ENCODE measurements at places on chromosomes 16 and 17.

DNA sequence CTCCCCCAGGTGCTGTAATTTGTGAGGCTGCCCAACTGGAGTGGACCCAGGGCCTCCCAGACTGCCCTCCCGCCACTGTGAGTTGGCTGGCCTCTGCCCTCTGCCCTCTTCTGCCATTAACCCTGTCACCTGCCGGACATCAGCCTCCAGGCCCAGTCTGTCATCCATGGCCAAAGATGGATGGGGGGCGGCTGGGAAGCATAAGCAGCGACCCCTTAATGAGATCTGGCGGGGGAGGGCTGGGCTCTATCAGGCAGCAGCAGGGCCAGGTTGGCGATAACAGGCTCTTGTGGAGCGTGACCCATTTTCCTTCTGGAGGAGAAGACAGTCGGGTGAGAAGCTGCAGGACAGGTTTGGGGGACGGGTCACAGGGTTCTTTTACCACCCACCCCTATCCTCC is 25.3 kb downstream of the CDK5RAP3 start:
- DNase-seq: no peak

DNA sequence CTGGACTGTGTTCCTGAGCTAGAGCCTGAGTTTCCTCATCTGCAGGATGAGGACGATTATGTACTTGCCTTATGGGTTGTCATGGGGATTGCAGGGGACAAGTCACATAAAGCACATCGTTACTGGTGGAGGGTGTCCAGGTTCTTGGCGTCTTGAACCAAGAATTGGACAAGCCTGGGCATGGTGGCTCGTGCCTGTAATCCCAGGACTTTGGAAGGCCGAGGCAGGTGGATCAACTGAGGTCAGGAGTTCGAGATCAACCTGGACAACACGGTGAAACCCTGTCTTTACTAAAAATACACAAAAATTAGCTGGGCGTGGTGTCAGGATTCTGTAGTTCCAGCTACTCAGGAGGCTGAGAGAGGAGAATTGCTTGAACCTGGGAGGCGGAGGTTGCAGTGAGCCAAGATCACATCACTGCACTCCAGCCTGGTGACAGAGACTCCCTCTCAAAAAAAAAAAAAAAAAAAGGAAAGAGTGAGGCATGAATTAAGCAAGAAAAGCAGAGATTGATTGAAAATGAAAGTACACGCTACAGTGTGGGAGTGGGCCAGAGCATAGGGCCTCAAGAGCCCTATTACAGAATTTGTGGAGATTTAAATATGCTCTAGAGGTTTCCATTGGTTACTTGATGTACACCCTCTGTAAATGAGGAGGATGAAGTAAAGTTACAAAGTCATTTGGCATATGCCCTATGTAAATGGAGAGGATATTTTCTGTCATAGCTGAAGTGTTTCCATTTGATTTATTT is 30.7 kb downstream of the ADGRG5 start:
- DNase-seq: no peak

GRCh38 chr17:8116776-8117175 is 1.5 kb downstream of the ALOXE3 start:
- DNase-seq: no peak

DNA sequence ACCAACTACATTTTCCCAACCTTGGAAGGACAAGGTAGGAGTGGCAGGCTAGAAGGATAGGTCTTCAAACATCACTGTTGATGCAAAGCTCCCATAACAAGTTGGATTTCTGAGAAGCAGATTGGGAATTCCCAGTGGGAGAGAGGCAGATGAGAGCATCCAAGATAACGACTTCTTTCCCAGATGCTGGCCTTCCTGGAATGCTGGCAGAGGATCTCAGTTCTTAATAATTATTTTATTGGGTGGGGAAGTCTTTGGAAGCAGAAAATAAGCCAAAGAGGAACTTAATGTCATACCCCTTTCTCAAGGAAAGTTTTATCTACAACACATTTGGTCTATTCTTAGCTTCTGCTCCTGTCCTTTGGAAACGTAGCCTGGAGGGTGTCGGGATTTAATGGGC is 64.5 kb downstream of the MPRIP start:
- no peak for DNase-seq

GRCh38 chr16:23505180-23505665 is 5.1 kb downstream of the GGA2 start:
- DNase-seq: no peak

GRCh38 chr17:8142158-8142886 is 9.9 kb downstream of the PER1 start:
- DNase-seq: no peak
